ENCODE measurements at places on chromosomes 1 and 21.

DNA sequence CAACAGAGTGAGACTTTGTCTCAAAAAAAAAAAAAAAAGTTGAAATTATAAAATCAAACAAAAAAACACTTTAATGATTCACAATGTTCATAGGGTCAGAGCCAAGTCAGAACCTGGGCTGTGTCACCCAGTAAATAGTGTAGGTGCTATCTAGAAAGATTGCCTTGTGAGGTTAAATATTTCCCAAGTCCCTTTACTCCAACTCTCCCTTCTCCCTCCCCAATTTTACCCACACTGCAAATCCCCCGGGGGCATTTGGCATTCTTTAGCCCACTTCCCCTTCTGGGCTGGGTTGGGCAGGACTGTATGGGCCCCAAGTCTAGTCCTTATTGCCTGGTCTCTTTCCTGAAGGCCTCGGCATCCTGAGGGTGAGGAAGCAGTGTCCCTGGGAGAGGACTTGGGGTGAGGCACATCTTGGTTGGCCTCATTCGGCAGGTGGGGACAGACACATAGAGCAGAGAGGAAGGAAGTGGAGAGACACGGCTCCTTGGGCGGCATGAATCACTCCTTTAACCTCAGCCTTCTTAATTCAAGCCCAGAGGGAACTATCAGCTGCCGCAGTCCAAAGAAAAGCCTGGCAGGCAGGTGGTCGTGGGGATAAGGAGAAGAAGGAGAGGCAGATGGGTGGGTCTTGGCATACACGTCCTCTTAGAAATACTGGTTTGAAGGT, 8.2 kb downstream of the ADORA1 start:
- DNase-seq: no peak

- peak; percentile 30 for DNase-seq
Measured at GRCh38 chr1:235415008-235415904, 48.0 kb downstream of the TBCE start.

- no peak for DNase-seq
Measured at GRCh38 chr1:86957221-86957620, 42.8 kb downstream of the HS2ST1 start.

- no peak for DNase-seq
Measured at GRCh38 chr1:237712586-237713157, 178.1 kb downstream of the ZP4 start.

DNA sequence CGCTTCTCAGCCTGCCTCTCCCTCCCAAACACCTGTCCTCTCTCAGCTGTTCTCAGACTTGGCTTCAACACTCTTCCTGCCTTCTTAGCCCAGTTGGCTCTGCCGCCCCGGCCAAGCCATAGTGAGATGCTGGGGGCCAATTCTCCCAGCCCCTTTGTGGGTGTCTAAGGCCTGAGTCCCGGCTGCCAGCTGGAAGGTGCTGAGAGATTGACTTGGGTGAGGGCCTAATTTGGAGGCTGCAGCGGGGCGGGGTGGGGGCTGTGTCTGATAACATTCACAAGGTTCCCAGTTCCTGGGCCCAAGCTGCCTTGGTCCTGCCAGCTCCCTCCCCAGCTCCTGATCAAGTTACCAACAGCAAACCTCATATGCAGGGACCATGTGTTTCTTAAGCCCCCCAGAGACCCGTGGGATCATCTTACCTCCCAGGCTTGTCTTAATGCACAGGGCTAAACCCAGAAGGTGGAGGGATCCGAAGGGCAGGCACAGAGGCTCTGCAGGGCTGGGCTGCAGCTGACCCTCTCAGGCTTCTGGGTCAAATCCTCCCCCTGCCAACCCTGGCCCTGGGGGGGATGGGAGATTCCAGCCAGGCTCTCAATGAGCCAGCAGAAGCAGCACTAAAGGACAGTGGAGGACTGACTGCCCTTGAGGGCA, 9.8 kb downstream of the INKA2 start:
- DNase-seq: no peak

DNA sequence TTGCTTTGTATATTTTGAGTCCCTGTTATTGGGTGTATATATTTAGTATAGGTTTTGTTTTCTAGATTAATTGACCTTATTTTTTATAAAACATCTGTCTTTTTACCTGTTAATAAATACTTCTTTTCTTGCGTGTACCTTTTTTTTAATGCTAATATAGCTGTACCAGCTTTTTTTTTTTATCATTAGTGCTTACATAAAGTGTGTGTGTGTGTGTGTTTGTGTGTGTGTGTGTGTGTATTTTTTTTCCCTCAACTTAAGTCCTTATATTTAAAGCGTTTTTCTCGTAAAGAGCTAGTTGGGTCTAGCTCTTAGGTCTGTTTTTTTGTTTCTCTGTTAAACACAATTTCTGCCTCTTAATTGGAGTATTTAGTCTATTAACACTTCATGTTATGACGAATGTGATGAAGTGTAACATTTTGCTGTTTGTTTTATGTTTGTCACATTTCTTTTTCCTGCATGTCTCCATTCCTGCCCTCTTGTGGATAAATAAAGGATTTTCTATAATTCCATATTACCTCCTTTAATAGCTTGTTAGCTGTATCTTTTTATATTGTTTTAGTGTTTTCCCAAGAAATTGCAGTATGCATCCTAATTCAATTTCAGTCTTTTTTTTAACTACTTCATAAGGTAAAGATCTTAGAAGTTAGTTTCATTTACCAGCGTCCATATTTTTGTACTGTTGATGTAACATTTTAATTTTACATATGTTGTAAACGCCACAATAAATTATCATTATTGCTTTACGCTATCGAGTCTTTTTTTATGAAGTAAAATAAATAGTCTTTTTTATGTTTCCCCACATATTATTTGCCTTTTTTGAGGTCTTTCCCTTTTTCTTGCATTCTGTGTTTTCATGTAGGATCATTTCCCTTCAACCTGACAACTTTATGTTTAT, 4.3 kb downstream of the PRMT2 start:
- DNase-seq: no peak

- DNase-seq: no peak
Measured at GRCh38 chr1:89687254-89687653, 54.3 kb downstream of the LRRC8C start.

GRCh38 chr1:185044981-185045813, at the start of gene RNF2:
TSS of gene RNF2 (plus strand) at chr1:185045558. CDS start at chr1:185087554, 41,996 bp downstream.
- DNase-seq: peak; percentile 62

DNA sequence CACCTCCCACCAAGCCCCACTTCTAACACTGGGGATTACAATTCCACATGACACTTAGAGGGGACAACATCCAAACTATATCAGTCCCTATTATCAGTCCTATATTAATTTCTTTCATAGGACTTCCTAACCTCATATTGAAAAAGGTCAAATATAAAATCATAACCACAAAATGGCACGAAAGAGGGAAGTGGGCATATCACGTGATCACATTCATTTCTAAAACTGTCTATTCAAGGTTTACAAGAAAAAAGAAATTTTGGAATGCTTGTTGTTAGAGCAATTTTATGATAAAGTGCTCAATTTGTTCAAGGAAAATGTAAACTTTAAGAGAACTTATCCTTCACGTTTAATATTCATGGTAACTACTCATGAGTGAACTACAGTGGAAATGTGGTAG, 13.2 kb upstream of the CDC7 start:
- DNase-seq: no peak

DNA sequence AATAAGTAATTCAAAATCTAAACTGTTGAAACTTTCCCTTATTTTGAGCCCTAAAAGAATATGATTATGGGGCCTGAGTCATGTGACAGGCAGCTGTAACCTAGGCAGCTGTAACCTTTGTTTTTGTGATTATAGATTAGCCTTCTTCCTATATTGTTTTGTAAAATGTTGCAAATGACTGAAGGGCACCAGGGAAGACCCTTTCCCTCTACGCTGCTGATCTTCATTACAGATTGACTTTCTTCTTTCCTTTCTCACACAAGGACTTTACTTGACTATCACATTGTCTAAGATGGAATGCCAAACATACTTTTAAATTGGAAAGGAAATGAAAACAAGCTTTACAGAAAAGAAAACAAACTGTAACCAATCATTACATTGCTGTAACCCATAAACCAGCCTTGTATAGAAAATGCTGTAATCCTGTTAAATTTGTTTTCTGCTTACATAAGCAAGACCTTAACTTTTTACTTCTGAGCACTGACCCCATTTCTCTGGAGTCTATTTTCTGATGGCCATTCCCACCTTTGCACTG, 242.2 kb downstream of the RGS7 start:
- DNase-seq: no peak

GRCh38 chr1:164685266-164686035, 126.5 kb downstream of the PBX1 start:
- no peak for DNase-seq

DNA sequence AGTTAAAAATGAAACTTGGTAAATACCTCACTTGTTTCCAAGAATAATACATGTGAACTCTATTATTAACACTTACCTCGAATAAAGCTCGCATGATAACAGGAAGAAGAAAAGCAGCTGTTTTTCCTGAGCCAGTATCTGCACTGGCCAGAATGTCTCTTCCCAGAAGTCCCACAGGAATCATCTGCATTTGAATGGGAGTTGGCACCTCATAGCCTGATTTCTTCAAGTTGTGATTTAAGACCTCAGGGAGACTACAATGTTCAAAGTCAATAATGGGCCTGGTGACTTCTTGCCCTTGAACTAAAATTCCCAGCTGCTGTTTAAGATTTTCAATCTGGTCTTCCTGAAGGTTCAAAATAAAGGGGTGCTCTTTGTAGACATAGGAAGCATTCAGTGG, 3.8 kb downstream of the DDX59 start:
- no peak for DNase-seq

- no peak for DNase-seq
Measured at GRCh38 chr1:68571454-68572235, 74.8 kb upstream of the DEPDC1 start.

DNA sequence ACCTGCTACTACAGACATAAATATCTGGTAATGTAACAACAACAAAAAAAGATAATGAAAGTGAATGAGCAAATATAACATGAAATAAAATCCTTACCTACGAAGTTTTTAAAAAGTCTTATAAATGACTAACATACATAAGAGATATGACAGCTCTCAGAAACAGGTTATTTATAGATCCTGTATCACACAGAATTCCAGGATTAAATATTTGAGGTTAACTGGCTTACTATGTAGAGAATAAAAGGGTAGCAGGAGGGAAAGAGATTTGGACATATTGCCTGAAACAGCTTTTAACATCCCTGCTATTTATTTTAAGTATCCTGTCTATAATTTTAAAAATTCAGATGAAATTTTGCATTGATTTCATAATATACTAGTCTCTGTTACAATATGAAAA, 16.3 kb downstream of the MYSM1 start:
- no peak for DNase-seq

DNA sequence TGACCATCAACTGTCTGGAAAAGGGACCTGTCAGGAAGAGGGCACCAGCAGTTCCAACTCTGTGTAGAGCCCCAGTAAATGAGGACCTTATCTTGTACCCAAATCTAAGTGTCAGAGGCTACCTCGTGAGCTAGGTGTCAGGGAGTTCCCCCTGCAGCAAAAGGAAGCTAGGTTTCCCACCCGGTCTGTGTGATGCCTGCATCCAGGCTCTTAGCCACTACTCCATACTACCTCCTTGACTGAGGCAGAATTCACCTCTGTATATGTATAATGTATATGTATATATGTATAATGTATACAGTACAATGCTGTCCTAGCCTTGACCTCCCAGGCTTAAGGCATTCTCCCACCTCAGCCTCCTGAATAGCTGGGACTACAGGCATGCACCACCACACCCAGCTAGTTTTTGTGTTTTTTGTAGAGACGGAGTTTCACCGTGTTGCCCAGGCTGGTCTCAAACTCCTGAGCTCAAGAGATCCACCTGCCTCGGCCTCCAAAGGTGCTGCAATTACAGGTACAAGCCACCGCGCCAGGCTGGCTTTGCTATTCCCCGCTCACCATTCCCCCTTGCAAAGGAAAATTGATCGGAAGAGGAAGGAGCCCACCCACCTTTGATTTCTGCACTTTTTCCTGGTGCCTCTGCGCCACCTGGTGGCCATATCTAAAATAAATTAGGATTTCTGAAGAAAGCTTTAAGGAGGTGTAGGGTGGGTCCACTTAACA, 15.7 kb upstream of the LUZP1 start:
- no peak for DNase-seq

DNA sequence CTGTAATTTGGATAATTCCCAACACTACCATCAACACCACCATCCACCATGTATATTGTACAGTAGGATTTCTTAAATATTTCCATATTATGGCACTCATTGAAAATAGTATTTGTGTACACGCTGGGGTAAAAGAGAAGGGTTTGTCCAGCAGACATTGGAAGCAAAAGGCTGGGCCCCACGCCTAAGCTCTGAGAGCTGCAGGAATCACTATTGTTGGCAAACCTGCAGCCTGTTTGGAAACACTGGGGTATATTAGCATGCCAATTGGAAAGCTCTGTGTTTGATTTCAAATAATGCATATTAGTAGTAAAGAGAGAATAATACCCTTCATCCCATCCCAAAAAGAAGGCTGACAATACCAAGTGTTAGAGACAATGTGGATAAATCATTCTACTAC, 81.5 kb upstream of the DPYD start:
- DNase-seq: no peak

GRCh38 chr1:56441601-56442000, 137.8 kb downstream of the PLPP3 start:
- no peak for DNase-seq

- no peak for DNase-seq
Measured at GRCh38 chr1:25977801-25978200, 20.1 kb downstream of the PAFAH2 start.

DNA sequence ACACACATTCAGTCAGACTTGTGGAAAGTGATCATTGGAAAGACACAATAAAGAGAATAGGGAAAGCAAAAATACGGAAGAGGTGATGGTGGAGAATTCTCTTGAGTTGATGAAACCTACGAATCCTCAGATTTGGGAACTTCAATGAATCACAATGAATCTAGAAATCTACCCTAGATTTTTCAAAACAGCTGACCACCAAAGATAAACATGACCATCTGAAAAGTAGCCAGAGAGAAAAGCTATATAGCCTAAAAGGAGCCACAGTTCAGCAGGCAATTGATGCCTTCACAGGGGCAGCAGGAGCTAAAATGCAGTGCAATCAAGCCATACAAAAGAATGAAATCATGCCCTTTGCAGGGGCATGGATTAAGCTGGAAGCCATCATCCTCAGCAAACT, 170.6 kb upstream of the RUNX1 start:
- DNase-seq: no peak

DNA sequence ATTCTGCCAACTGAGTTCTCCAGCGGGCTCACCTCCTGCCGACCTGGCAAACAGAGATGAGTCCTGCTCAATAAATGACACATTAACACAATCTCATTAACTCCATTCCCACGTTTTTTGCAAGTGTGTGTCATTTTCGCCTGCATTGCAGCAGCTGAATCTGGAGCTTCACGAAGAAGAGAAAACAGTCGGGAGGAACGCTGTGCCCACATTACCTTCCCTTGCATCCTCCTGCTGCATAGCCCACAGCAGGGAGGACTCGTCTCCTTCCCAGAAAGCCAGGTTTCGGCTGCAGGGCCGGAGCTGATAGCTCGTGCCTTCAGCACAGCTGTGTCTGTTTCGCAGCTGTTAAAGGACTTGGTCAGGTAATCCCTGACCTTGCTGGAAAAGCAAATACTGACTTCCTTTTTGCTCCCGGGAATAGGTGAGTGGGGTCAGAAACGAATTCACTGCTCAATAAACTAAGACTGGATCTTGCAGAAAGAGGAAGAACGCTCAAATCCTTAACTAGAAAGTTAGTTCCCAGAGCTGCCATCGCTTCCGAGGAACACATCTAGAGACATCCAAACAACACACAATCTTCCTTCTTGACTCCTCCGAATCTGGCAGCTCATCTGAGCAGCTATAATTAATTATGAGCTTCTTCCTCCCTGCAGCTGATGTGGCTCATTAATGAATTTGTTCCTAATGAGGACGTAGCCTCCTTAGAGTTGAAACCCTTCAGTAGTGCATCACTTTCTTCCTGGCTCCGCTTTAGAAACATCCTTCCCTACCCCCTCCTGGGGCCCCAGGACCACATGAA, 33.0 kb downstream of the KANK4 start:
- no peak for DNase-seq

- DNase-seq: no peak
Measured at GRCh38 chr1:220966881-220967611, 87.8 kb downstream of the HLX start.
